T follicular helper cell (primary cell): ENCODE measurements at places on chromosomes 12 and 14.

DNA sequence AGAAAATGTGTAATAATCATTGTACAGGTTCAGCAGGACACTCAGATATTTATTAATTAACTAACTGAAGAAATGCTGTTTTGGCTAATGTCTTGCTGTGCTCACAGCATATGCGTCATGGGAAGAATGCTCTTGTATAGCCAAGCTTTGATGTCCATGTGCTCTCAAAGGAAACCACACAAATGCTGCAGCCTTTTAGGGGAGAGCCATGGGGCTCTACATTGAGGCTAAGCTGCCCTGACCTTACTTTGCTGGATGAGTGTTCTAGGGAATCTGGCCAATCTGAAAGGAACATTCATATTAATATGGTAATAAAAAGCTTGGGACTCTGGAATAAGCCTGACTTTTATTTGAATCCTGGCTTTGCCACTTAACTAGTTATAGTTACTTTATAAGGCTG, 9.5 kb upstream of the CRADD start:
- no peak for DNase-seq

DNA sequence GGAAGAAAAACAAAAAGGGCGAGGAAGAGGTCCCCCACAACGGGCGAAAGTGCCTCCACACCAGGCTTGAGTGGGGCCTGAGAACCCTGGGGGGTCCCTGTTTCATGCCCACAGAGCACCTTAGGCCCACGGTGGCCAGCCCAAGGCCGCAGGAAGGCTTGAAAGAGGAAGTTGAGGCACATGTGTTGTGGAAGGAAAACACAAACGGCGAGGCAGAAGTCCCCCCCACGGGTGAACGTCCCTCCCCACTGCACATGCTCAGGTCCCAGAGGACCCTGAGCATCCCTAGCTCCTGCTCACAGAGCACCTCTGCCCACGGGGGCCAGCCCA, 371.5 kb downstream of the ALG10 start:
- no peak for DNase-seq

DNA sequence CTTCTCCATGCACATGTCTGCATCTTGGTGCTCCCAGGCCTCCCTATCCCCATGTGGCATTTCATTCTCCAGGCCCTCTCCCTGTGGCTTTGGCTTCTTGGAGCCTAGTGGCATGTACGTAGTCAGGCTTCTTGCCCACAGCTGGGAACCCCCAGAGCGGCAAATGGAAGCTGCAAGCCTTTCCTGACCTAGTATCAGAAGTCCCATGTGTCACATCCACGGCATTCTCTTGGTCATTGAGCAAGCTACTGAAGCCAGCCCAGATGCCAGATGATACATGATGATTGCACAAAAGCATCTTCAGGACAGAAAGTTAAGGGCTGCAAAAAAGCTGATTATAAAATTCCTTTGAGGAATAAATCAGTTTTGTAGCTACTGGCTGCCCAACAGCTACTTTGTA, 154.9 kb downstream of the PELI2 start:
- DNase-seq: no peak

- no peak for DNase-seq
These were observed 127.6 kb upstream of the TRHDE start for GRCh38 chr12:72144553-72144952.

DNA sequence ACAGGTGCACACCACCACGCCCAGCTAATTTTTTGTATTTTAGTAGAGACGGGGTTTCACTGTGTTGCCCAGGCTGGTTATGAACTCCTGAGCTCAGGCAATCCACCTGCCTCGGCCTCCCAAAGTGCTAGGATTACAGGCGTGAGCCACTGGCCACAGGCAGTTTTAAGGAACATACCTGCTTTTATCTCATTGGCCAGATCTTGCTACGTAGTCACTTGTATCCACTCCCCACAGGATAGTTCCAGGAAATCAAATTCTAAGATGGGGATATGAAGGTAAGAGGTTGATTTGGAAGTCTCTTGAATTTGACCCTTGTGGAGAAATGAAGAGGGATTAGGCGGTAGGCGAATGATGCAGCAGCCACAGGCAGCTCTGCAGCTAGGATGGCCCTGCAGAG, 8.8 kb upstream of the PLEKHG6 start:
- no peak for DNase-seq
